Stimulated activated CD4-positive, alpha-beta T cell treated with anti-CD3 and anti-CD28 coated beads, Interleukin-4, amount 100 ng/mL, for 4 hours (primary cell): ENCODE measurements at places on chromosomes 7 and 10.

GRCh38 chr7:22872096-22872807 lies 49.6 kb upstream of the TOMM7 start:
- no peak for DNase-seq

GRCh38 chr10:131110241-131110783 lies 201.2 kb downstream of the TCERG1L start:
- DNase-seq: no peak

GRCh38 chr7:95002775-95003174 lies 95.4 kb downstream of the PPP1R9A start:
- DNase-seq: no peak

DNA sequence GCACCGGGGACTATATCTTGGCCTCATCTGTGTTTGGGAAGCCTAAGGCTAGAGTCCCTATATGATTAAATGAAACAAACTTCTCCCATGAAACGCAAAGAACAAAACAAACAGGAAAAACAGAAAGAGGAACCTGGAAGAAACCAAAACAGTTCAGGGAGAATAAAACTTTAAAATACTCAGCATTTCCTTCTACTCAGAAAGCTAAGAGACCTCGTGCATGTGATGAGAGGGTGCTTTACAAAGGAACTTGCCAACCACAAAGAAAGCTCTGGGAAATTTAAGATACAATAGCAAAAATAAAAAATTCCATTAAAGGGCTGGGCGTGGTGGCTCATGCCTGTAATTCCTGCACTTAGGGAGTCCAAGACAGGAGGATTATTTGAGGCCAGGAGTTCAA lies 6.9 kb downstream of the PILRA start:
- DNase-seq: no peak

GRCh38 chr10:32459051-32459698 lies 13.2 kb downstream of the CCDC7 start:
- DNase-seq: no peak

DNA sequence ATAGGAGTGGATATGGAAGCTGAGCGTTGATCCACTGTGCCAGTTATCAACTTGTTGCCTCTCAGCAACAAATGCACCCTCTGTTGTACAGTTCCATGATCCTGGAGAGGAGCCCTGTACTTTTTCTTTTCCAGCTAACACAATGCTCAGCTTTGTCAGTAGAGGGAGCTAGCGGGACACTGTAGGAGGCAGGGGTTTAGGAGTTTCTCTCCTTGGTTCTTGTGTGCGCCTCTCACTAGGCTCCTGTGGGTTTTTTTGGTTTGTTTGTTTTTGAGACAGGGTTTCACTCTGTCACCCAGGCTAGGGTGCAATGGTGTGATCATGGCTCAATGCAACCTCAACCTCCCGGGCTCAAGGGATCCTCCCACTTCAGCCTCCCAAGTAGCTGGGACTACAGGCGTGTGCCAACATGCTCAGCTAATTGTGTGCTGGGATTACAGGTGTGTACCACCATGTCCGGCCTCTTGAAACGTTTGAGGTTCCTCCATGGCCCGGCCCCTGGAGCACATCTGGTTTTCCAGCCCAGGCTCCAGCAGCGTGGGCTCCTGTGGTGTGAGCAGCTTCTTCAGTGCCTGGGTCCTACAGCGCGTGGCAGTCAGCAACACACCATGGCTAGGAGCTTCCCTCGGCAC lies 12.0 kb upstream of the MARVELD1 start:
- peak; percentile 23 for DNase-seq

DNA sequence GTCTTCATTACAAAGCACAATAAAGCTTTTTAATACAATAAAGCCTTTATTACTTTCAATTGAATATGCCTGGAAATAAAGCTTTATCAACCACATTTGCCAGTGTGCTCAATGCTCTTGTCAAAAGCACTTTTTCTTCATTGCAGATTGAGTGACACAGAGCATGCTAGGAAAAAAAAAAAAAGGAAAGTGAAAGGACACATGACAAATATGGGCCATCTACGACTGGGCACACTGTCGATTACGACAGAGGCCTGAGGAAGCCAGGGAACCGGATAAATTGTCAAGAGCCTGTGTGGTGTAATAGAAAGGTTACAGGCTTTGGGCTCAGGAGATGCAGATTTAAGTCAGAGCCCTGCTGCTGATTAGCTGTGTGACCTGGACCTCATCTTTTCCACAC lies 84.8 kb upstream of the LRGUK start:
- no peak for DNase-seq

DNA sequence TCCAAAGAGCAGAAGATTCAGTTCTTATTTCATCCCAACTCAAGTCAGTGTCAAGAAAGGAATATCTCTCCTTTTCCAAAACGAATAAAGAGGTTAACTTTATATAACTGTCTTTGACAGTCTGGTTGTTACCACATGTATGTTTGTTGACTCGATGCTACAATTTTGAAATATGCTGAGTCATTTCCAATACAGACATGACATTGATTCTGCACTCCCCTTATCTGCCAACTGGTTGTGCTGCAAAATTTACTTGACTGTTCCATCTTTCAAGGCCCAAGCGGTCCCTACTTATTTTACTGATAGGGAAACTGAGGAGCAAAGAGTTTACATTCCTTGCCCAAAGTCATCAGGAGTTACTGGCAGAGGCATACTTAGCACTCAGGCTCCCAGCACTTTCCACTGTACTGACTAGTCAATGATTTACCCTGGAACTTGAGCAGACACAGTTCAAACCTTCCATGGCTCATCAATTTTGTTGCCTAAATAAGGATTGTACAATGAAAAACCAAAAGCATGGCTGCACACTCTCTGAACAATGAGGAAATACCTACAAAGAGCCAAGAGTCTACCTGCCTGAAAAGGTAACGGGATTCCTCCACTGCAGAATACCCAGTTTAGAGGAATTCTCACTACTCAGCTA lies 52.8 kb downstream of the ABLIM1 start:
- no peak for DNase-seq

- no peak for DNase-seq
Observed at GRCh38 chr7:116698930-116699721, 27.1 kb downstream of the MET start.

DNA sequence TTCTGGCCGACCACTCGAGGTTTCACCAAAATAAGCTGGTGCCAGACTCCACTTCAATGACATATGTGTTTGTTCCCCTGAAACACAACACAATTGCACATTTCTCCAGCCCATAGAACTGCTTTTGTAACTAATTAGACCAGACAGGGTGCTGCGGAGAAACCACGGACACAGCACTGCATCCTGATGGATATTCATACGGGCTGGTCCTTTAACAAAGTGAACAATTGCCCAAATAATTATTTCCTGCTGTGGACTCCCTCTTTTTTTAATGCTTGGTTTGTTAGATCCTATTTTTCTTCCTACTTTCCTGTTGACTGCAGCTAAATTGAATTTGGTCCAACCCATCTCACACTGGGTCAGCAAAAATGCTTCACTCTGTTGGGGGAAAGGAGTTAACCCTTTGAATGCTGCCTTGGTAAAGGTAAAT lies 198.6 kb upstream of the BMPER start:
- no peak for DNase-seq

GRCh38 chr7:150420987-150421674 lies 29.3 kb upstream of the GIMAP8 start:
- DNase-seq: peak; percentile 81

GRCh38 chr7:141695803-141696289 lies 6.1 kb downstream of the DENND11 start:
- no peak for DNase-seq

GRCh38 chr7:153301936-153302335 lies 542.4 kb downstream of the ACTR3B start:
- no peak for DNase-seq

DNA sequence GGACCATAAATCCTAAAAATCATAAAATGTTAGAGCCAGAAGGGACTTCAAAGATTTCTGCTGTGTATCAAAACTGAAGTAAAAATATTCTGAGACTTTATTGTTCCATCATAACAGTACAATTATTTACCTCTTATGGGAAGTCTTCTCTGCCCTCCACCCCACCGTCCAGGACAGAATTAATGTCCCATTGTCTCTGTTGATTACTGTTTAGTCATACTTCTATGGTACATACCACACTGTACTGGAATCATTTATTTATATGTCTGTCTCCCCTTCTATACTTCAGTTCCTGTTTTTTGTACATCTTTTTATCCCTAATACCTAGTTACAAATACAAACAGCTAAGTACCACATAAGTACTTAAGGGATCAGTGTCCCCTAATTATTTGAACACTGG lies 91.4 kb upstream of the CAPZA2 start:
- no peak for DNase-seq

GRCh38 chr10:131207584-131208532 lies 103.7 kb downstream of the TCERG1L start:
- DNase-seq: no peak

DNA sequence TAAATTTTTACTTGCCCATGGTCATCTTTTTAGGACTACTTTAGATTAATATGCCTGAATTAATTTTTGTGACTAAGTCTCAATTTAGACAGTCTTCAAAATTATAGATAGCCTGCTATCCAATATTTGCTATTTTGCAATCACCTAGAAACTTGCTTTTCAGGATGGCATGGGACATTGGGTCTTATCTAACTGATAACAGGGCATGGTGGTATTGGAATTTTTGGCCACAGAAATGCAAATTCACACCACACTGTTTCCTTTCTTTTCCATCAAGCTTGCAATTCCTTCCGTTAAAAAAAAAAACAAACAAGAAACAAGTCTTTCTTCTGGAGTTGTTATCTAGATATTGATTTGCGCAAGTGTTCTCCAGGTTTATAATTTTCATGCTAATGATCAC lies 8.8 kb downstream of the ARL5B start:
- no peak for DNase-seq

DNA sequence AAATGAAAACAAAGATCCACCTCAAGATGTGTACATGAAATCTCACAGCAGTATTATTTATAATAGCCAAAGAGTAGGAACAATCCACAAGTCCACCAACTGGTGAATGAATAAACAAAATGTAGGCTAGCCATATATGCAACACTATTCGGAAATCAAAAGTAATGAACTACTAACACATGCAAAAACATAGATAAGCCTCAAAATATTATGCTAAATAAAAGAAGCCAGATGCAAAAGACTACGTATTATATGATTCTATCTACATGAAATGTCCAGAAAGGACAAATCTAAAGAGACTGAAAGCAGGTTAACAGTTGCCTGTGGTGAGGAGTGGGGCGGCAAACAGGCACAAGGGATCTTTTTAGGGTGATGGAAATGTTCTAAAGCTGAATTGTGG lies 48.7 kb upstream of the ANAPC16 start:
- no peak for DNase-seq

- DNase-seq: no peak
Observed at GRCh38 chr7:105106473-105106872, 92.5 kb downstream of the KMT2E start.

GRCh38 chr7:134685250-134685649 lies 38.6 kb downstream of the BPGM start:
- no peak for DNase-seq

- no peak for DNase-seq
Observed at GRCh38 chr7:139072796-139073195, 36.7 kb downstream of the ZC3HAV1 start.

DNA sequence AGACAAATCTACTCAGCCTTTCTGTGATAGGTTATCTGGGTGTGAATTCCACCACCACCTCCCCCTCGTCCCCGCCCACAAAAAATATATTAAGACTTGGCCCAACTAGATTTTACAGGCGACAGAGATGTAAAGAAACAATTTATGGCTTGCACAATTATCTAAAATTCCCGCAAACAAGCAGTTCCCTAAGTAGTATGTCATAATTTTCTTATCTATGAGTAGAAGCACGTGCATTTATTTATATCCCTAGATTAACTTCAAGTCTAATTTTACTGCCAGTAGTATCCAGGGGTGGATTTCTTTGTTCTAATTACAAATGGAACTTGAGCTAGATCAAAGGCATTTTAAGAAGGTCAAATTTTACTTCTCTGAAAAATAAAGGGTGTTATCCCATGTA lies 1.7 kb downstream of the TSPAN12 start:
- no peak for DNase-seq

DNA sequence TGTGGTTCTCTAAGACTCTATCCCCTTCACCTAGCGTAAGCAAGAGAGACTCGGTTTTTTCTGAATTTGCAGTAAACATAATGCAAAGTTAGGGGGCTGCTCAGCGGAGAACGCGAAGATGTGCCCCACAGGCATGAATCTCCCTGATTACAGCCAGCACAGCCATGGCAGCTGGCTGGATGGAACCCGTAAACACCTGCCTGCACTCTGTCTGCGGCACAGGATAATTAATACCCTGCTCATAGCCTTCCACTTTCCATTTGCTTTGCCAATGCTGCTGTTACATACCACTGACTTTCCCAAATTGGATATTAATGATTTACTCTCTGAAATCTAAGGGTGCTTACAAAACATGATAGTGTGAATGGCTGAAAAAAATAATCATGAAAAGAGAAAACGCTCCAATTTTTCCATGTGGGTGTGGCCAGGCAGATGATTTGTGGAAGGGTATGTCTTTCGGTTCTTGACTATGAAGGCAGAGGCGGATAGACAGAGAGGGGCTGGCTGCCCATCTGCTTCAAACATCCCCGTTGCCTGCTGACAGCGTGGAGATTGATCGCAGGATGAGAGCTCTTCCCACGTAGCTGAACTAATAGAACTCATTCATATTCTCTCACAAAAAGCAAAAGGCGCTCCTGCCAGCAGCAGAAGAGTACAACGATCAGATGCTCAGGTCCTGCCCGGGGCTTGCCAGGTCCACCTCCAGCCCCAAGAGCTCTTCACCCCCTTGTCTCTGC lies 193.2 kb upstream of the GHITM start:
- DNase-seq: no peak
